ENCODE measurements at places on chromosomes 3 and 15.

DNA sequence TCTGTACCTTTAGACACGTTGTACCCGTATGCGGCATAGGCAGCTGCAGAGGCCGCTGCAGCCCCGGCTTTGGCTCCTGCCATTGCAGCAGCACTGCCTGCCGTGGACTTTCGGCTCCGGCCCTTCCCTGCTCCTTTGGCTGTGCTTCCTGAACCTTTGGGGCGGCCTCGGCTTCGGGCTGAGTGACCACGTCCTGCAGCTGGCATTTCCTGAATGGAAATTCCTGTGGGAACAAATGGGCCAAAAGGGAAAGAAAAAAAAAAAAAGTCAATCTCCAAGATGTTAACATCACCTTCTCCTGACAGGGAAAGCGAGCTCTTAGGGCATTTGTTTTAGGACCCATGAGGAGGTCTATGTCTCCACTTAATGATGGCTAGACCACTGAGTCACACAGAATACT lies 29.6 kb downstream of the CHAC1 start:
- no peak for ATAC-seq

DNA sequence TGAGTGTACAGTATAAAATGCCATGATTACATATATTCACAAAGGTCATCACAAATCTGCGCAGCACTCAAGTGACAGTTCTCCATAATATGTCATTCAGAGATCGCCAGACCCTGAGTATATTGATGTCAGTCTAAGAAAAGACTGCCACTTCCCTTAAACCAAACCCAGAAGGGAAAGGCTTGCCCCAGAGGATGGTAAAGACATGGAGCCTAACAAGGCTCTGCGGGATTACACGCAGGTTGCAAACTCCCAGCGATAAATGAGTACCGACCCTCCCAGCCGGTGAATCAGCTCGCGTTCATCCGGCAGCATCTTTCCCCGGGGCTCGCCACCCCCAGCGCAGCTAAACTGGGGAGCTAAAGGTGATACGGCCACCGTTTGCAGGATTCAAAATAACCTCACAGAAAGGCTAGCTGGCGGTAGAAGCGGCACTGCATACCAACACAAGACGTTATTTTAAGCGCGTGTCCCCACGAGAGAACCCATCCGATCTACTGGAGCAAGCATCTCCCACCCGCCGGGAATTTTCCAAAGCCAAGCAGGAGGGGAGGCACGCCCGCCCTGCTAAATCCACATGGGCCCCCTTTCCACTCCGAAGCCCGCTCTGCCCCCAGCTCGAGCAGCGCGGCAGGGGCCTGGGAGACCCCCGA lies 643 bp downstream of the MYO5A start:
- ATAC-seq = peak; percentile 8

- no peak for ATAC-seq
Measured at GRCh38 chr3:153615863-153616262, 453.8 kb downstream of the RAP2B start.

DNA sequence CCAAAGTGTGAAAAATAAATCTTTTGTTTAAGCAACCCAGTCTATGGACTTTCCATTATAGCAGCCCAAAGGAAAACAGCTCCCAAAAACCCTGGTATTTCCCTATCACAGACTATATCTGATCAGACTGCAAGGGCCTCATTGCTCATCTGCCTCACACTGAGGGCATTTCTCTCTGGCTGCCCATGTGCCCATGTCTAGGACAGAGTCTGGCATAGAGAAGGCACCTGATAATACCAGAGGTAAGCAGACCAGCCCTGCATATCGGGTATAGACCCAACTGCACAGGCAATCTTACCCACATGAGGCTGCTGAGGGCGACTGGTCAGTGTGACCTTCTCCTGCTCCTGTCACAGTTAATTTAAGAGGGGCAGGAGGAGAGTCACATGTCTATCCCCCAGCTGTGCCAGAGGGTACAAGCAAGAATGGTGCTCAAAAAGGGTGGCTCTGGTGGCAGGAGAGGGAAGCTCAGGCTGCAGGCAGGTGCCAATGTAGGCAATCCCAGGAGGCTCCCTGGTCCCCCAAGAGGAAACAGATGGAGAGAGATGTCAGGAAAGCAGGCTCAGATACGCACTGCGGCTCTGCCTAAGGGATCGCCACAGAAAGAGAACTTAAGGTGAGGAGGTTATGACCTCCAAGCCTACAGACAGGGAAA lies 3.1 kb downstream of the CSRNP1 start:
- ATAC-seq = no peak

DNA sequence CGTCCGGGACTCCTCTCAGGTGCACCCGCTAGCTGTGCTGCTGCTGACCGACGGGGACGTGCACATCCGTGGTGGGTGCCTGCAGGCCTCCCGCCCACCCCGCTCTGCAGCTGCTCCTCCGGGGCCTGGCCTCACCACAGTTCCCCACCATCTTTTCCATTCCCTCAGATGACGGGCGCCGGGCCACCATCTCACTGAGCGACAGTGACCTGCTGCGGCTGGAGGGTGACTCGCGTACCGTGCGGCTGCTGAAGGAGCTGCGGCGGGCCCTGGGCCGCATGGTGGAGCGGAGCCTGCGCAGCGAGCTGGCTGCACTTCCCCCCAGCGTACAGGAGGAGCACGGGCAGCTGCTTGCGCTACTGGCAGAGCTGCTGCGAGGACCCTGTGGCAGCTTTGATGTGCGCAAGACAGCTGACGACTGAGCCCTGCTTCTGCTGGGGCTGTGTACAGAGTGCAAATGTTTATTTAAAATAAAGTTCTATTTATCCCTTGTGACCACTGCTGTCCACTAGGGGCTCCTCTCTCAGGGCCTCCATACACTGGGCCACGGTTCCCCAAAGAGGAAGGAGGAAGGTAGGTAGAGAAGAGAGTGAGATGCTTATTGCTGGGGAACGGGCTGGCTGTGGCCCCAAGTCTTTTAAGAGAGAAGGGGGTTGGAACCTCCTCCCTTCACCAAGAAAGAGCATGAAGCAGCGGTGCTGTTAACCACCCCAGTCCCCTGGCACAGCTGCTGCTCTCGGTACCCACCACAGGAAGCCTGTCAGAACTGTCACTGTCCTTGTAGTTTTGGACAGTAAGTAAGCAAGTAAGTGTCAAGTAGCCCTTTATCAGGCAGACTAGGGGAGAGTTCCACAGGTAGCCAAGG lies 47.0 kb downstream of the DHX30 start:
- ATAC-seq = no peak

- peak; percentile 97 for ATAC-seq
Measured at GRCh38 chr3:105970283-105970682, 101.5 kb upstream of the CBLB start.

GRCh38 chr3:189778340-189778950 lies 147.3 kb downstream of the TP63 start:
- no peak for ATAC-seq
